Progenitor cell of endocrine pancreas (in vitro differentiated cells): ENCODE measurements at places on chromosomes 16 and 17. TPM values are rescaled to one million over a fixed set of nuclear protein-coding genes. Genes with fewer than 3 reads are reported as not detected.

DNA sequence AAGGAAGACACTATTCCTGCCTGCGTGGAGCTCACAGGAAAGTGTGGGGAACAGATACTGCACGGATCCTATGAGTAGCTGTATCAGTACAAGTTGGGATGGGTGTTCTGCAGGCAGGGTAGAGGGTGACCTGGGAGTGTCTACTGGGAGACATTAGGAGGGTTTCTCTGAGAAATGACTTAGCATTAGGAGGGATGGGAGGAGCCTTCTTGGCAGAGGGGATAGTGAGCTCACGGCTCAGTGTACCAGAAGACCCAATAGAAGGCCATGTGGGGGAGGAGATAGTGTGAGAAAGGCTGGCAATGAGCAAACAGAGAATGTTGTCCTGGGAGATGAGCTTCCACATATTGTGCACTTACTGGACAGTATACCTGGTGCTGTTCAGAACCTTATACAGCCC lies 109.1 kb downstream of the MSI2 start:
- H3K36me3 ChIP-seq, result peaks cover 2% of the 10 kb centered on the region
- DNase-seq, result no peak
- peak overlapping the region; percentile 17 for H3K4me3 ChIP-seq

DNA sequence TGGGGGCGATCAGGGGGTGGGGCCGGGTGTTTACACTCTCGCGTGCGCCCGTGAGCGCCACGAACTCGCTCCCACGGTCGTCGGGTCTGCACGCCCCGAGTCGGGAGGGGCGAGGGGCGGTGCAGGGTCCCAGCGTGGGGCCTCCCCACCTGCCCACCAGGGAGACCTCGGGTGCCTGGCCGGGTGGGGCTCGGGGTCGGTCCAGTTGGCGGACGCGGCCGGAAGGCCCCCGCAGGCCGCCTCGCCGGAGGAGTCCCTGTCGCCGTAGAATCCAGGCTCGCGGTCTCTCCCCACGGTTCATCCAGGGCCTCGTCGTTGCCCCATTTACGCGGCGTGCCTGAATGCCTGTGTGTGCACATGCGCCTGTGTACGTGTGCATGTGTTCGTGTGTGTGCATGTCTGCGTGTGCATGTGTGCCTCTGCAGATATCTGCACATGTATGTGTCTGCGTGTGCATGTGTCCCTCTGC lies 510 bp upstream of the RAB40B start:
- no peak for DNase-seq
- peaks cover 12% of the 10 kb centered on the region for H3K36me3 ChIP-seq
- H3K4me1 ChIP-seq, result peaks cover 2% of the 10 kb centered on the region
- peak overlapping the region; percentile 84 for H3K4me3 ChIP-seq
- H3K27ac ChIP-seq, result peak overlapping the region; percentile 71

DNA sequence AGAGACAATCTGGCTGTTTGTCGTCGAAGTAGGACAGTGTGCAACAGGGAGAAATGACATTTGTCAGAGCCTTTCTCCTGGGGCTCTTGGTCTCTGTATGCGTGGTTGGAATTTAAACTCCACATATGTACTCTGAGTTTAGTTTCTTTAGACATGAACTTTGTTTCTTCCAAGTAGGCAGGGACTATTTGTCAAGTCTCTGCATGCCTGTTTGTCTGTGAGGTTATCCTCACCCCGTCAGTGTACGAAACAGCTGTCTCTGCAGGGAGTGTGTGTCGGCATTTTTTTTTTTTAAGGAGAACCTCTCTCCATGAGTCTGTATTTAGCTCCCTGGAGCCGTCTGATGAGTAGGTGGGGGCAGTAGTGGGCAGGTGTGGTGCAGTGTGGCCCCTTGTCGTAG lies 29.7 kb downstream of the NDEL1 start:
- peak overlapping the region; percentile 65 for H3K27ac ChIP-seq
- no peak overlapping the region for H3K4me3 ChIP-seq
- H3K27me3 ChIP-seq, result no peaks in the 10 kb centered on the region
- no peak for DNase-seq
- peaks cover 2% of the 10 kb centered on the region for H3K4me1 ChIP-seq

GRCh38 chr17:17413215-17413792 lies 63.5 kb upstream of the MED9 start:
- H3K4me1 ChIP-seq, result peaks cover 13% of the 10 kb centered on the region
- peaks cover 12% of the 10 kb centered on the region for H3K27me3 ChIP-seq
- H3K36me3 ChIP-seq, result no peaks in the 10 kb centered on the region

DNA sequence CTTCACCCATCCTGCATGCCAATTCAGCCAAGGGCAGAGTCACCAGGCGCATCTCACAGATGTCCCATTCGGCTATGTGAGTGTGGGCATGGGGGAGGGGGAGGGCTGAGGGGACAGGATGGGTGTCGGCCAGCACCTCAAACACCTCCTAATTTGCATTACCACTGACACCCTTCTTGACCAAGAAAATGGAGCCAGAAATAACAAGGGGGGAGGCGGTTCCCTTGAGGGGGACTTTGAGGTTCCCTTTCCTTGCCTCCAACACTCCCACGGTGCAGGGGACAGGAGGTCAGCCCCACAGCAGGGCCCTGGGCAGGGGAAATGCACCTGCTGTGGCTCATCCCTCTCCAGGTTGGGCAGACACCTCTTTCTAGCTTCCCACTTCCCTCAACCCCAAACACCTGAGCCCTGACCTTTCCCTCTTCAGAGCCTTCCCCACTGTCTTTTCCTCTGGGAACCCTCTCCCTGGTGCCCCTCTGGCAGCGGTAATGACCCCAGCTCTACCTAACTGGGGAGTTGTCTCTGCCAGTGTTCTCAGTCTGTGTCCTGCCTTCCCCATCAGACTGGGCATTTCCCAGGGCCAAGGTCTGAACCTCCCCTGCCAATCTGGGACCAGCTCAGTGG lies 18.2 kb upstream of the TBX21 start:
- H3K4me1 ChIP-seq, result no peaks in the 10 kb centered on the region
- no peak overlapping the region for H3K27ac ChIP-seq
- peaks cover 68% of the 10 kb centered on the region for H3K27me3 ChIP-seq

- no peak overlapping the region for H3K27ac ChIP-seq
- H3K4me3 ChIP-seq, result no peak overlapping the region
- no peaks in the 10 kb centered on the region for H3K27me3 ChIP-seq
- peaks cover 17% of the 10 kb centered on the region for H3K4me1 ChIP-seq
- no peaks in the 10 kb centered on the region for H3K36me3 ChIP-seq
Measured at GRCh38 chr17:70869402-70870085, 700.2 kb downstream of the KCNJ2 start.

DNA sequence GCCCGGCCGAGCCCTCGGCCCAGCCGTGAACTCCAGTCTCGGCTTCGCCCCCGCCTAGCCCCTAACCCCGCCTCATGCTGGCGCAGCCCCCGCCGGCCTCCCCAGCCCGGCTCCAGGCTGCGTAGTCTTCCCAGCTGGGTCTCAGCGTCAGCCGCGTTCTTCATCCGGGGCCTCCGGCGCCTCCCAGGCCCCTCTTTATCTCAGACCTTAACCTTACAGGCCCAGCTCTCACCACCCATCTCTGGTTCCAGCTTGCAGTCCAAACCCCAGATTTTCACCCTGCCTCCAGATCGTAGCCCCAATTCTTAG lies at the start of gene PROCA1:
TSS of gene PROCA1 (minus strand) at position 166 of the 309 bp plus-strand sequence. CDS start 228 bp downstream, outside the sequence.
- H3K4me1 ChIP-seq, result peaks cover 19% of the 10 kb centered on the region
- no peak for DNase-seq
- peaks cover 20% of the 10 kb centered on the region for H3K36me3 ChIP-seq
- peak within 1 kb of the TSS; percentile 100 for H3K27ac ChIP-seq
- peak within 1 kb of the TSS; percentile 95 for H3K4me3 ChIP-seq

- H3K4me3 ChIP-seq, result no peak overlapping the region
- no peak for DNase-seq
- H3K27me3 ChIP-seq, result no peaks in the 10 kb centered on the region
Measured at GRCh38 chr17:41003926-41004325, 4.2 kb upstream of the KRTAP3-2 start.

GRCh38 chr17:2967515-2967914 lies 95.9 kb downstream of the OR1D5 start:
- DNase-seq, result no peak
- H3K27ac ChIP-seq, result no peak overlapping the region
- no peaks in the 10 kb centered on the region for H3K27me3 ChIP-seq
- peaks cover 11% of the 10 kb centered on the region for H3K4me1 ChIP-seq
- H3K4me3 ChIP-seq, result no peak overlapping the region
- peaks cover 20% of the 10 kb centered on the region for H3K36me3 ChIP-seq

DNA sequence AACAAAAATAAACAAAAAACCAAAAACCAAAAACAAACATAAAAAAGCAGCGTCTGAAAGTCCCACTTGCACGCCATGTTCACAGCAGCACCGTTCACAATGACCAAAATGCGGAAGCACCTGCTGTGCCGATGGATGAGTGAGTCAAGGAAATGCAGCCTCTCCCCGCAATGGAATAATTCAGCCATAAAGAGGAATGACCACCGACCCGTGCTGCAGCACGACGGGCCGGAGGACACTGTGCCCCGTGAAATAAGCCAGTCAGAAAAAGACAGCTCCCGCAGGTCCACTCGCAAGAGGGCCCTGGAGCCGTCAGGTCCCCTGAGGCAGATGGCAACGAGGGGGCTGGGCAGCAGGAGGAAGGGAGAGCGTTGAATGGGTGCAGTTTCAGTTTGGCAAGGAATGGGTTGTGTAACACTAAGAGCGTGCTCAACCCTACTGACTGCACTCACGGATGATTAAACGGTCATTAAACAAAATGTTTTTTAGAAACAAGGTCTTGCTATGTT lies 5.1 kb downstream of the CLCN7 start:
- no peak overlapping the region for H3K27ac ChIP-seq
- no peaks in the 10 kb centered on the region for H3K27me3 ChIP-seq
- H3K4me1 ChIP-seq, result peaks cover 8% of the 10 kb centered on the region
- H3K36me3 ChIP-seq, result no peaks in the 10 kb centered on the region

DNA sequence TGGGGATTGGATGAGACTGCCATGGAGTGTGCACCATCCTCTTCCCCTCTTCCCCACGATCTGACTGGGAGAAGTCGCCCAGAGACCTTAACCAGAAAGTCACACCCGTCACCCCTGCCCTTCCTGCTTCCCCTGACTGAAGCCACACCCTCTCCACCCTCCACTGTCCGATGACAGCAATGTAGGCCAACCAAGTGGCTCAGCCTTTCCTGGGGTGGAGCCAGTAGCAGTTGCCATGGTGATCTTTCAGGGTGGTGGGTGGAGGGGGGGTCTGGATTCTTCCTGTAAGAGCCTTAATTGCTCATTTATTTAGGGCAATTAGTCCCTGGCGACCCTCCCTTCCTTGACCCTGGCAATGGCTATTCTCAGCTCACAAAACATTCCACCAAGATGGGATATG lies 37.5 kb upstream of the PHB1 start:
- H3K36me3 ChIP-seq, result no peaks in the 10 kb centered on the region
- H3K27ac ChIP-seq, result no peak overlapping the region

GRCh38 chr17:51045621-51046020 lies 75.0 kb downstream of the SPAG9 start:
- no peaks in the 10 kb centered on the region for H3K27me3 ChIP-seq
- H3K4me1 ChIP-seq, result peaks cover 11% of the 10 kb centered on the region
- H3K27ac ChIP-seq, result no peak overlapping the region
- H3K4me3 ChIP-seq, result no peak overlapping the region

- peak overlapping the region; percentile 95 for H3K4me3 ChIP-seq
- H3K36me3 ChIP-seq, result peaks cover 18% of the 10 kb centered on the region
- no peak for DNase-seq
- H3K27me3 ChIP-seq, result peaks cover 6% of the 10 kb centered on the region
Measured at GRCh38 chr16:74667255-74667700, 601 bp upstream of the RFWD3 start.

DNA sequence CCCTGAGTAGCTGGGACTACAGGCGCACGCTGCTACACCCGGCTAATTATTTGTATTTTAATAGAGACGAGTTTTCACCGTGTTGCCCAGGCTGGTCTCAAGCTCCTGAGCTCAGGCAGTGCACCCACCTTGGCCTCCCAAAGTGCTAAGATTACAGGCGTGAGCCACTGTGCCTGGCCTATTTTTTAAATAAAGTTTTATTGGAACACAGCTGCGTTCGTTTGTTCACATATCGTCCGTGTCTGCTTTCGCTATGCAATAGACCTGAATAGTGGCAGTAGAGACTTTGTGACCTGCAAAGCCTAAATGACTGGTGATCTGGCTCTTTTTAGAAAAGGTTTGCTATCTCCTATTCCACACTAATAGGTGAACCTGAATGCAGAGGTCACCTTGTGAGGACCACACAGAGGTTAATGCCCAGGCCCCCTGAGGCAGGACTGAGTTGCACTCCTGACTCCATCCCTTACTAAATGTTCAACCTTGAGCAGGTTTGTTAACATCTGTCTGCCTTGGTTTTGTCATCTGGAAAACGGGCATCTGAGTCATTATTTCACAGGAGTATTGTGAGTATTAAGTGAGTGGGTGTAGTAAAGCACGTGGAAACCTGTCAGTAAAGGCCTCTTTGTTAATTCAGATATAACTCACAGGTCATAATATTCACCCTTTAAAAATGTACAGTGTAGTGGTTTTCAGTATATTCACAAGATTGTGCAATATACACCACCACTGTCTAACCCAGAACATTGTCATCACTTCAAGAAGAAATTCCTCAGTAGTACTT lies 157.5 kb upstream of the CACNG5 start:
- DNase-seq, result no peak
- H3K27me3 ChIP-seq, result no peaks in the 10 kb centered on the region
- no peak overlapping the region for H3K27ac ChIP-seq
- H3K4me1 ChIP-seq, result peaks cover 15% of the 10 kb centered on the region

GRCh38 chr16:54882556-54882955 lies 48.1 kb upstream of the IRX5 start:
- no peaks in the 10 kb centered on the region for H3K27me3 ChIP-seq
- H3K27ac ChIP-seq, result no peak overlapping the region
- H3K4me1 ChIP-seq, result no peaks in the 10 kb centered on the region
- no peak overlapping the region for H3K4me3 ChIP-seq
- DNase-seq, result no peak

DNA sequence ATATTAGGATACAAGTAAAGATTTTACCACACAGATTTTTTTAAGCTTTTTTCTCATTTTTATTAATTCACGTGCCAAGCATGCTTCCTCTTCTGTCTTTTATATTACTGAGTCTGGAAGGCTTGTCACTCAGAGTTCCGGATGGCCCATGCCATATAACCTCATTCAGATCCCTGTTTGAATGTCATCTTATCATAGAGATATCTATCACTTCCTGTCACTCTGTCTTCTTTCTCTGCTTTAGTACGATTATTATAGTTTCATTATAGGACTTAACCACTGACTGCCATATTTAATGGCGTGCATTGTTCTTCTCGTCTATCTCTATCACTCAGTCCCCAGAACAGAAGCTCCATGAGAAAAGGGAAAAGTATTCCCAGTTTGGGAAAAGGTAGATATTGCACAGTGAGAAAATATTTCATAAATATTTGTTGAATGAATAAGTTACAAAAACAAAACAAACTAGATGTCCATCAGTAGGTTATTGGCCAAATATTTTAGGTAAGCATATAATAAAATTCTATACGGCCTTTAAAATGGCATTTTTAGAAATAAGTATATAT lies 296.9 kb upstream of the GOT2 start:
- no peak for DNase-seq
- no peaks in the 10 kb centered on the region for H3K27me3 ChIP-seq
- no peak overlapping the region for H3K27ac ChIP-seq

GRCh38 chr16:30376461-30376902 lies 1.9 kb downstream of the MYL11 start:
- DNase-seq, result no peak
- H3K36me3 ChIP-seq, result peaks cover 2% of the 10 kb centered on the region
- H3K27ac ChIP-seq, result peak overlapping the region; percentile 99
- H3K4me3 ChIP-seq, result no peak overlapping the region

GRCh38 chr16:13902677-13903076 lies 17.3 kb upstream of the ERCC4 start:
- DNase-seq, result no peak
- H3K27me3 ChIP-seq, result peaks cover 2% of the 10 kb centered on the region
- no peaks in the 10 kb centered on the region for H3K4me1 ChIP-seq
- no peak overlapping the region for H3K27ac ChIP-seq
- no peak overlapping the region for H3K4me3 ChIP-seq

CCL13 gene
- not detected in 2 replicates for total RNA-seq

GJC1 gene
- 75.2 and 76.5 TPM in 2 replicates for total RNA-seq

ADCY7 gene
- total RNA-seq, result 16.8 and 17.0 TPM in 2 replicates

CXCL16 gene
- 4.0 and 4.3 TPM in 2 replicates for total RNA-seq

PPY gene
- 0.78 TPM in 1 of 2 replicates, not detected in the other for total RNA-seq

SEC14L5 gene
- total RNA-seq, result 1.8 and 2.1 TPM in 2 replicates

AATK gene
- total RNA-seq, result 12.2 and 12.9 TPM in 2 replicates
